ENCODE measurements at places on chromosomes 1 and 21.

- no peak for DNase-seq
These were observed 30.5 kb downstream of the LEMD1 start for GRCh38 chr1:205391386-205391785.

DNA sequence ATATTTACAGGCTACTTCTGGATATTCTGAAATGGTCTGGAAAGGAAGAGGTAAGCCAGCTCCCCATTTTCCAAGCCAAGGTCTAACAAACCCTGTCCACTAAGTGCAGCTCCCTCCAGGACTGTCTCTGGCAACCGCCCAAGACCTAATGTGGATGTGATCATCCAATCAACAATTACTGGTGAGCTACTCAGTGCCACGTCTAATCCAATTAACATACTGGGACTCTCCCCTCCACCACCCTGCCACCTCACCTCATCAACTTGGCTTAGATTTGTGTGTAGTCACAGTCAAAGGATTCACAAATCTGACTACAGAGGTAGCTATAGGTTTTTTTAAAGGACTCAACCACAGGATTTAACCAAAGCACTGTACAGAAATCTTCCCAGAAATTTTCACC, 25.4 kb upstream of the S100A7 start:
- DNase-seq, result no peak

DNA sequence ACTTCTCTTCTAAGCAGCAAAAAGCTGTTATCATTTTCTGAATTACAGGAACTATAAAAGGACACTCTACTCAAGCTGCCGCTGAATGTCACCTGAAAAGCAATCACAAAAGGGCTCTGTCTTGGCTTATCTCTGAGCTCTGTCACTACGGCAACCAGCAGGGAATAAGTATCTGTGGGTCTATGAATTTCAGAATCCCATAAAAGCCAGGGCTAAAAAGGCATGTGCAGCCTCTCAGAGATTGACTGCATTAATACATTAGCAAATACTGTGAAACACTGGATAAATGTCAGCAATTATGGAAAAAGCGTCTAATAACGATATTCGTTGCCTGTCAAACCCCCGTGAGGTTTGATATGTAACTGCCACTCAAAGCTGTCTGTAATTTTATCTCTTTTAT, 210.2 kb upstream of the DMRTA2 start:
- peak; percentile 45 for DNase-seq

DNA sequence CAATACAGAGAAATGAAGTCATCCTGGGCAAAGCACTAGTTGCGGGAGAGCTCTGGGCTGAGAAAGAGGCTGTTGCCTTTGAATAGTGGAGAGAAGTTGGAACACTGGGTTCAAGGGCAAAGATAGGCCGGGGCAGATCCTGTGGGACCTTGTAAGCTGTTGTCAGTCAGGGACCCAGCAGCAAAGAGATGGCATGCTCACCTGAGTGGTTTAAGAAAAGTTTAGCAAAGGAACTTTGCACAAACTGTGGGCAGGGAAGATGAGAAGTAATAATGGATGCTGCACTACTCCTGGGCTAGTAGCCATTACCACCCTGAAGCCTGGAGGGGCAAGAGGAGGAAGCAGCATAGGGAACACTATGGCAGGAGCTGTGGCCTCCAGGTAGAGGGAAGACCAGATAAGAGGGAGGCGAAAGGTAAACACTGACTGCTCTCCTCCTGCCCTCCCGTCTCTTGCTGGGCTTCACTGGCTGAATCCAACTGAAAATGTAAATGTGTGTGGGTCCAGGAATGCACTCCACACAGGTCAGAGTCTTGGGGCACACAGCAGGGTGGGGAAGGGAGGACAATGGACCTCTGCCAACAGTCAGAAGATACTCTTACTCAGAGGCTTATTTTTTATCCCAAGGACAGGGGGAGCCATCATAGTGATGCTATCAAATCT, 129.2 kb downstream of the PLPP3 start:
- DNase-seq, result no peak

- no peak for DNase-seq
These were observed 12.4 kb upstream of the SPATA1 start for GRCh38 chr1:84493747-84494146.

GRCh38 chr1:223738465-223739365, 26.4 kb downstream of the CAPN2 start:
- peak; percentile 65 for DNase-seq

DNA sequence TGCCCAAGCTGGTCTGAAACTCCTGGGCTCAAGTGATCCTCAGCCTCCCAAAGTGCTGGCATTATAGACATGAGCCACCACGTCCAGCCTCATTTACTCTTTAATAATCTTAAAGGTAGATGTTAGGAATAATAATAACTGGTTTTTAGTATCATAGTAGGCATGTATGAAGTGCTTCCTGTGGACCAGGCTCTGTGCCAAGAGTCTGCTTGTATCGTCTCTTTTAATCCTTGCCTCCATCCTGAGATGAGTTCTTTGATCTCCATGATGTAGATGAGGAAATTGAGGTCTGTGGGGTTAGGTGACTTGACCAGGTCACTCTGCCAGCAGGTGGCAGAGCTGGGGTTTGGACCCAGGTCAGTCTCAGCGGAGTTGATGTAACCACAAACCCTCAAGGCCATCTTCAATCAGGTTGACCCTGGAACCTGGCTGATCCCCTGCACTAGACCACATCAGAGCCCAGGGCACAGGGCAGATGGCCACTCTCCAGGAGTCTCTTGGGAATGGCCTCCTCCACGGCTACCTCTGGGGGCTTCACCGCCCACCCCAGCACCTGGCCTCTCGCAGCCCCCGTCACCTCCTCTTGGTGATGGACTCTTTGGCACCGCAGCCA, 11.3 kb downstream of the EFHD2 start:
- no peak for DNase-seq

GRCh38 chr1:22773981-22774832, 63.6 kb downstream of the EPHB2 start:
- peak; percentile 93 for DNase-seq

GRCh38 chr1:54500107-54500431, 48.0 kb upstream of the ACOT11 start:
- no peak for DNase-seq

DNA sequence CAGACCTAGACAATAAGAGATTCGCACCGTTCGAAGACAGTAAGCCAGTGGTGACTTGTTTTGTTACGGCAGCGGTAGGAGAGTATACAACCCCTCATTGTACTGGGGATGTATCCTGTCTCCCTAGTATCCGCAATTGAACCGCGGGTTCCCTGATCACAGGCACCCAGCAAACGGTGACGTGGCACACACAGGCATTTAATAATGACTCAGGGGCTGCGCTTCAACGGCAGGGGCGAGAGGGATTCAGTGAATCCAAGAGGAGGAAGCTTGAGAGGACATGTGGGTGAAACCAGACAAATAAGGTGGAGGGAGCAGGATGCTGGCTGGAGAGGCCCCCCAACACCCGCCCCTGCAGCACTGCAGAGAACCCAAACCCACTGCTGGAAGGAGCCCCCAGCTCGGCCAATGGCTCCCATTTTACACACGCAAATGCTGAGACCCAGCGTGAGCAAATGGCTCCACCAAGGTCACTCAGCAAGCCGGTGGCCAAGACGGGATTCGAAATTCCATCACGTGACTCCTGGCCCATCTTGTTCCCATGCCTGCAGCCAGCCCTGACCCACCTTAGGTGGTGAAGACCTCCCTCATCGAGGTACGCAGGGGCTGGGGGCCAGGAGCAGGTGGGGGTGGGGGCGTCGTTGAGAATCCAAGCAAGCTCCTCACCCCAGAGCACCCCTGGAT, 149.9 kb downstream of the SYF2 start:
- DNase-seq, result no peak

Measured in lung (tissue), 17 donors.